Upper lobe of right lung (tissue), 1 donor: ENCODE measurements at places on chromosomes 4 and X.

GRCh38 chrX:123171781-123172180, 12.3 kb upstream of the GRIA3 start:
- no peak for DNase-seq

DNA sequence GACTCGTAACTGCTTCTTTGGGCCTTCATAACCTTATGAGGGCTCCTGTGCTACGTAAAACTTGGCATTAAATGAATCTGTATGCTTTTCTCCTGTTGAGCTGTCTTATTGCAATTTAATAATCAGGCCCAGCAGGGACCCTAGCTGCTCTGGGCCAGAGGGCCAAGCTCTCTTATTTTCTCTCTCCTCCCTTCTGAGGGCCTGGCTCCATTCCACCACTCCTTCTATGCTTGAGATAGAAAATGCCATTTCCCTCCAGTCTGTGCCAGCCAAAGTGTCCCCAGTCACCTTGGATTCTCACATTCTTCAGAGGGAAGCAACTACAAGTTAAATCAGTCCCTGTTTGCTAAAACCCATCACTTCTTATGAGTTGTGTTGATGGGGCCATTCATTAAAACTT, 90.1 kb downstream of the CLCN4 start:
- DNase-seq: no peak

DNA sequence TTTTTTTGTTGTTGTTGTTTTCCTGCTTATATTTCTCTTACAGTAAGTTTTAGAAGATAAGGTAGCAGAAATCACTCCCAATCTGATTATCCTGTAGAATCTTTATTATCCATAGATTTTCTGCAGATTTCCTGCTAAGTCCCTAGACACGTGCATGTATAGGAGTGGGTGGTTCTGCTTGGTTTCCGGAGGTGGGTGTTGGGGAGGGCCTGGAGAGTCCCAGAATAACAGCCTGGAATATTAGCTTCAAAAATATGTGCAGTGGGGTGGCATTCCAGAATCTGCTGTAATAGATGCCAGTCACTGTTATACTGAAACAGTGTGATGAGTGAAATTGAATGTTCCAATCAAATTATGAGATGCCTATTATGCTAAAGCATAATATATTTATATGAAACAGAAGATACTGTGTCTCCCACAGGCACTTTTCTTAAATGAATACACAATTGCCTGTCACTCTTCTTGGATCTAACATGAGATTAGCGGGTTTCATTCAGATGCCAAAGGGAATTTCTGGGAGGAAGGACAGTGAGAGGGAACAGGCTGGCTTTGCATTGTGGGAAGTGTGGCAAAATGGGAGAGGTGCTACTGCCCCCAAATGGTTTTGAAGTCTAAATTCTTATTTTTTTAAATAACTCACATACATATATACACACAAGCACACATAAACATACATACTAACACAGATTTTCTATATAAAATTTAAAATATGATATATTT, 37.6 kb downstream of the C4orf50 start:
- DNase-seq: no peak

GRCh38 chrX:119235872-119236622, at the start of gene PGRMC1:
TSS of gene PGRMC1 (plus strand) at chrX:119236285. CDS start at chrX:119236364, 79 bp downstream.
- DNase-seq: peak; percentile 90

- no peak for DNase-seq
These were observed 325.1 kb upstream of the IGFBP7 start for GRCh38 chr4:57435300-57435699.

DNA sequence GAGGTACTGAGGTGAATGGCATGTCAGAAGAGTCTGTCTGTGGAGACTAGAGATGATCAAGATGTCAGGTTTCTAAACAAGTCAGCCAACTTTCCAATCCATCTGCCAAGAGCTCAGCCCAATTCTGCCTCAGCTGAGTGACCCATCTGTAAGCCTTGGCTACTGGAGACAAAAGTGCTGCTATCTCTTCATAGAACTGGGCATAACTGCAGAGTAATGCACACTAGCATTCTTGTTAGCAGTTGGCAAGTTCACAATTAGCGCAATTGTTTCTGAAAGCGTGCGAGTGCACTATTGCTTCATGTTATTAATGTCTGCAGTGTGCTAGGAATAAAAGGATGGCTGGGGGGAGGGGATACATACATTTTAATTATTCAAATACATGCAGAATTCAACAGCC, 32.9 kb upstream of the SH3D19 start:
- no peak for DNase-seq

DNA sequence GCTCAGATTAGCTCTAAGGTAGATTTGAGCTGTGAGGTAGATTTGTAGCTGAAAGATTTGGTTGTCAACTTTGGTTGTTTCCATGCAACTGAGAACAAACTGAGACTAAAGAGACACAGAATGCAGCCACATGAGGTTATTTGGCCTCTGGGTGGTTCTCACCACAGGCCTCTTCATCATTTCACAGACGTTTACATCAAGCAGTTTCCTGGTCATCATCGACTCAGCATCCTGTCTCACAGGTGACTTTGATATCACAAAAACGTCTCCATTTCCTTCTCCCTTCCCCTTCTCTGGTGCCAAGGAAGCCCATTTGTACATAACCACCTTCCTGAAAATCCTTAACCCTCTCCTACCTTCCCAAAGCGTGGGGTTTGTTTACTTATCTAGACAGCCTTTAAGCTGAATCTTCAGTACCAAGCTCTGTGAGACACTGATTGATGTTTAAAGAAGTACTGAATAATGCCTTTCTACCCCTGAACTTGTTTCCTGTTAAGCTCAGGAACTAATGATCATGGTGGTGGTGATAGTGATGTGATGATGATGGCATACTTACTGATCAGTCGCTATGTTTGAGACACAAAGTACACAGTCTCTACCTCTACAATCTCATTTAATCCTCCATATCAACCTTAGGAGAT, 81.9 kb downstream of the FAM114A1 start:
- no peak for DNase-seq

- no peak for DNase-seq
These were observed 335.5 kb downstream of the ZNF674 start for GRCh38 chrX:46209768-46210167.

- DNase-seq: no peak
These were observed 25.1 kb downstream of the UGDH start for GRCh38 chr4:39502019-39502663.

- DNase-seq: no peak
These were observed 111.8 kb downstream of the TRAPPC11 start for GRCh38 chr4:183770906-183771305.

GRCh38 chr4:105786748-105787147, 78.2 kb downstream of the GSTCD start:
- DNase-seq: no peak

DNA sequence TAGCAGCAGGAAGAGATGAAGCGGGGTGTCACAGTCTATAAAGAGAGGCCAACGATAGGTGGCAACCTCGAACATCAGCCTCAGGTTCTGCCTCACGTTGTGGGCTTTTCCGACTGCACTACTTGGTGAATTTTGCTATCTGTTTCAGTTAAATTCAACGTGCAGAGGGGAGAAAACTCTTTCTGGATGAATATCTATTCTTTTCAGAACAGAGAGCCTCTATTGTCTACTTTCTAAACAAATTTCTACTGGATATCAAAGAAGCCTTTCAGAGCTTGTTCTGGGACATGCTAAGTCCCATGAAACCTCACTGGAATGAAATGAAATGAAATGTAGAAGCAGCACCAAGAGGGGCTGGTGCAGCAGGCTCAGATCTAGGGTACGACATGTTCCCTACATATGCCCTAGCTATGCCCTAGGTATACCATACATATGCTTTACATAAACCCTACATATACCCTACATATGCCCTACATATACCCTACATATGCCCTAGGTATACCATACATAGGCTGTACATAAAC, 116.5 kb upstream of the TRIM2 start:
- DNase-seq: no peak

DNA sequence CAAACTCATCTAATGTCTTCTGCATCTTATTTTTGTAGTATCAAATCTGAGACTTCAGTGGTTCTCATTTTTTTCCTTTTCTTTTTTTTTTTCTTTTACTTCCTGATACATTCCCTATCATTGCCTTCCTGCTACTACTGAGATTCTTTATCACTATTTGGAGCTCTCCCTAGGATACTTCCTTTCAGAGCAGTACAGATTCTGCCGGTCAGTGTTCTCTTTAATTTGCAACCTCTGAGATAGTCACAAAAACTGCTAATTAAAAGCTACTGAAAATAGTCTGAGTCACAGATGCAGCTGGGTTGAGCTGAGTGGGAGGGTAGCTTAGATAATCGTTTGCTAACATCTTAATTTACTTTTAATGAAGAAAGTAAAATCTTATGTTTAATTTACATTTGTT, 1279.7 kb downstream of the ARAP2 start:
- no peak for DNase-seq

DNA sequence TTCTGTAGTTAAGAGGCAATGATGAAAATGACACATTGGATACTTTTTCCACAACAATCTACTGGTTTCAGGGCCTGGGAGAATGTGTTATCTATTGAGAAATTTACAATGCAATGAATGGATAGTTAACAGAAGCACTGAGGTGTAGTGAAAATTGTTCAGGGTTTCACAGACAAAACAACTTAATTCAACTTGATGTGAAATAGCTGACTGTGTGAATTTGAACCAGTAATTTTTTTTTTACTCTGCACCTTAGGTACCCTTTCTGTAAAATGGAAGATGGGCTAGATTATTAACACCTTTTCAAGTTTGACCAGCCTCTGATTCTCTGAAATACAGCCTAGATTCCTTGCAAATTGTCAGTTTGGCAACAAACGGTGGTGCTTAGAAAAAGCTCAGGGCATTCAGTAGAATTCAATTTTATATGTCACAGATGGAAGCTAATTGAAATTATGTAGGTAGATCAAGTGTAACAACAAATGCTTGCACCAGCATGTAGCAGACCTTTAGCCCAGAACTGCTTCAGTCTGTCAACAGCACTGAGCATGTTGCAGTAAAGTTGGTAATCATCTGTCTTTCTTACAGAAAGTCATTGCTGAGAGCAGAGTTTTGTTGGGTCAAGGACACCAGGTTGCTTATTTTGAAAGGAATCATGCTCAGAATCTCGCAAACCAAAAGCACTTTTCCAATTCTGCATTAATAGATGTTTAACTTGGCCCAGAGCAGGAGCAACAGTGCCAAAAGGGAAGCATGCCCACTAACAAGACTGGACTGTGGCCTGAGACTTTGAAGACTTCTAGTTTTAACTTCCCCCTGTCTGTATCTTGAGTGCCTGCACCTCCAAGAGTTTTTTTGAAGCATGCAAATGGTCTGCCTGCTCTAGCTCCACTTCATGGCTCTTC, 526.6 kb downstream of the PACRGL start:
- no peak for DNase-seq

DNA sequence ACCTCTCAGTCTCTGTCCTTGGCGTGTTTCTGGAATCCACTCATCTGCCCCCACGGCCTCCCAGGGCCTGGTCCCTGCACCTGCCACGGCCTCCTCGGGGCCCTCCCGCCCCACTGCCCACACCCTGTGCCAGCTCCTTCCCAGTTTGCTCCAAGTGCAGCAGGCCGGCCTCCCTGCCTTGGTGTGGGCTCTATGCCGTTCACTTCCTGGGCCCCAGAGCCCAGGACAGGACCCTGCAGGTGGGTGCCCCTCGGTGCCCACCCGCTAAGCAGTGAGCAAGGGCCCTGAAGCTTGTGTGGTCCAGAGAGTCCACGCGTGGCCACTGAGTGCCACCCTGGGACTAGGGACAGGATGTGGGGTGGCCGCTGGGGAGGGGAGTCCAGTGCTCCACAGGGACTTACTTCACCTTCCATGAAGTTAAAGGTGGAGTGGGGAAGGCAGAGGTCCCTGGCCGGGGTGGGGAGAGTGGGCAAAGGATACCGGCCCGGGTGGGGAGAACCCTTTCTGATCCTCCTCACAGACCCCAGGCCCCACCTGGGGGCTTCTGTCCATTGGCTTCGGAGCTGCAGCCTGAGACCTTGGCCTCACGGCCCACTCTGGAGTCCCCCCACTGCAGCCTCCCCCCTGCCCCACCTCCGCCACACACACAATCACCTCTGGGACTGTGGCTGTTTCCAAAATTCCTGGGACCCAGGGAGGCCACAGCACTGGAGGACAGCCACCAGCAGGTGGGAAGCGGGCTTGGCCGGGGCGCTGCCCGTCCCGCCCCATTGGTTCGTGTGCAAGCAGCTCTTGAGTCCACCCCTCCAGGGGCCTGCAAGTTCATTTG, 60.0 kb upstream of the NKX1-1 start:
- peak; percentile 47 for DNase-seq
